ENCODE measurements at places on chromosomes 1 and 21. TPM values are rescaled to one million over a fixed set of nuclear protein-coding genes. Genes with fewer than 3 reads are reported as not detected.

- no peak for DNase-seq
- H3K4me1 ChIP-seq = peaks cover 22% of the 10 kb centered on the region
- no peak overlapping the region for H3K4me3 ChIP-seq
- H3K36me3 ChIP-seq = no peaks in the 10 kb centered on the region
- H3K27ac ChIP-seq = no peak overlapping the region
These were observed 96.7 kb upstream of the S1PR1 start for GRCh38 chr1:101139821-101140718.

GRCh38 chr1:223144914-223145313 is 1.9 kb upstream of the TLR5 start:
- no peak overlapping the region for H3K4me3 ChIP-seq
- no peak for DNase-seq
- H3K27me3 ChIP-seq = no peaks in the 10 kb centered on the region

DNA sequence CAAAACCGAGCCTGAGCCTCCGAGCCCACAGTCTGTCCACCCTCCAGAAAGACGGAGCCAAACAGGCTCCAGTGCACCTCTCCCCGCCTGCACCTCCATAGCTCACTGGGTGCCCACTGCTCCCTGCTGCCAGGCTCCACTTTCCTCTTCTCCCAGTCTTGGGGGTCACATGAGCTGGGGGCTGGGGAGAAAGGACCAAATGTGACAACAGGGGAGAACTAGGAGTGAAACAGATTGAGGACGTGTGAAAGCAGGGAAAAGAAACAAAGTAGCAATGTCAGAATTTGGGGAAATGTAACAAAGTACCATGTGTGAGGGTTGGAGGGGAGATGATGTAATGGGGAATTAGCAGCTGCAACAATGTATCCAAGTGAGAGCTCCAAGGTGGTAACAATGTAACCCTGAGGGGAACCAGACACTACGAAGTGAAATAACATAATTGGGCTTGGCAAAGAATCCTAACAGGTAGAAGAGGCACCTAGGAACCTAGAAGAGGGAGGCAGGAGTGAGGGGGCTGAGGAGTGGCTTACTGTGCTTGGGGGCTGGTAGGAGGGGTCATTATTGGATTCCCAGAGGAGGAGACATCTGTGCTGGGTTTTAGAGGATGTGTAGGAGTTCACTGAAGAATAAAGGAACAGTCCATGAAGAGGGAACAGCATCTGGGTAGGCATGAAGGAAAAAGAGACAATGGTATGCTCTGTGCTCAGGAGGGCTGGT is 12.5 kb downstream of the SDC3 start:
- H3K27ac ChIP-seq = no peak overlapping the region
- peaks cover 16% of the 10 kb centered on the region for H3K4me1 ChIP-seq
- no peaks in the 10 kb centered on the region for H3K27me3 ChIP-seq
- no peak for DNase-seq
- no peaks in the 10 kb centered on the region for H3K36me3 ChIP-seq
- H3K4me3 ChIP-seq = no peak overlapping the region

- H3K27ac ChIP-seq = no peak overlapping the region
- H3K4me3 ChIP-seq = no peak overlapping the region
- DNase-seq = no peak
- peaks cover 16% of the 10 kb centered on the region for H3K4me1 ChIP-seq
- no peaks in the 10 kb centered on the region for H3K27me3 ChIP-seq
These were observed 32.6 kb downstream of the SLC44A3 start for GRCh38 chr1:94852788-94853187.

DNA sequence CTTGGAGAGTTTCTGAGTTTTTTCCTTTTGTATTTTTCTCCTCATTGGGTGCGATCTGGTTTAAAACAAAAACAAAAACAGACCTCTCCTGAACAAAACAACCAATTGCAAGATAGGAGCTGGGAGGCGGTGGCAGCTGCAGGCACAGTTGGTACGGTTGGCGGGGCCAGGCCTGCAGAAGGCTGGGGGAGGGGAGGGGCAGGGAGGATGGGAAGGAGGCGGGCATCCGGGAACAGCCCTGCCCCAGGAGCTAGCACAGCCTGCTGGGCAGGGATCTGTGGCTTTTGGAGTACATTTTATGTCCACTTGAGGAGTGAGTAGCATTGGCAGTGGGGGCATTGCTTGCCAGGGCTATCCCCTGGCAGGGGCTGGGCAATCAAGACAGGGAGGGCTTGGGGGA is 5.2 kb downstream of the CAPN9 start:
- peaks cover 30% of the 10 kb centered on the region for H3K4me1 ChIP-seq
- no peaks in the 10 kb centered on the region for H3K27me3 ChIP-seq
- peak; percentile 80 for DNase-seq

The CDC73 gene
- 59.8 TPM for total RNA-seq

The MYOC gene
- 3.2 TPM for total RNA-seq

GRCh38 chr1:150912623-150913022 is 13.5 kb upstream of the SETDB1 start:
- H3K4me3 ChIP-seq = no peak overlapping the region
- no peaks in the 10 kb centered on the region for H3K27me3 ChIP-seq
- H3K27ac ChIP-seq = no peak overlapping the region
- no peaks in the 10 kb centered on the region for H3K4me1 ChIP-seq
- DNase-seq = no peak

DNA sequence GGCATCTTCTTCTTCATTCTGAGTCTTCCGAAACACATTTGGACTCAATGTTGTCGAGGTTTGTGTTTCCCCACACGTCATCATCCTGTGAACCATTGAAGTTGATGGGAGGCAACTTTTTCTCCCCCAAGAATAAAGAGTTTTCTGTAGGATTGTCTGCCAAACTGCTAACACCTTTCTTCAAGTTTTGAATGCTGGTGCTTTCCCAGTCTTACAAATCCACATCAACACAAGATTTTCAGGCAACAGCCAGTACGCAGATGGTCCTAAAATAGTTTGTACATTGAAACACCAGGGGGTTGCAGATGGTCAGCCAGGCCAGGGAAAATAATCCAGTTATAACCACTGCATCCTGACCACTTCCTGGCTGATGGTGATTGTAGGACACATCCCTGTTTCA is 187.9 kb downstream of the DISC1 start:
- DNase-seq = no peak
- no peak overlapping the region for H3K4me3 ChIP-seq
- H3K4me1 ChIP-seq = no peaks in the 10 kb centered on the region
- H3K36me3 ChIP-seq = no peaks in the 10 kb centered on the region
- no peaks in the 10 kb centered on the region for H3K27me3 ChIP-seq

DNA sequence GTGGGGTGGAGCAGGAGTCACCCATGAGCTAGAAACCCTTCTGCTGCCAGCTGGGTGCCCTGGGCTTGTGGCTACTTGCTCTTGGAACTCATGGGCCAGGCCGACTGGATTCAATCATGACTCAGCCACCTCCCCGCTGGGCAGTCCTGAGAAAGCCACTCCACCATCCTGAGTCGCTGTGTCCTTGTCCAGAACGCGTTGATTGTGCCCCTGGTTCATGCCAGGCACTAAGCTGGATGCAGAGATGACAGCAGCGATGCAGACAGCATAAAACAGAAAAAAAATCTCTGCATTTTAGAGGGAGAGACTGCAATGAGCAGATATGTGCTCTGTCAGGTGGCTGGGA is 10.6 kb downstream of the PADI1 start:
- no peak overlapping the region for H3K4me3 ChIP-seq
- DNase-seq = no peak
- peaks cover 41% of the 10 kb centered on the region for H3K27me3 ChIP-seq
- H3K36me3 ChIP-seq = no peaks in the 10 kb centered on the region

The CFHR1 gene
- 0.74 TPM for total RNA-seq

- H3K4me1 ChIP-seq = no peaks in the 10 kb centered on the region
- no peak overlapping the region for H3K27ac ChIP-seq
These were observed 146.3 kb downstream of the TPR start for GRCh38 chr1:186228749-186229148.

The OR2L3 gene
- total RNA-seq = not detected

The FAM43B gene
- total RNA-seq = 0.38 TPM

The FCGR3A gene
- 323 TPM for total RNA-seq

The OR10J5 gene
- not detected for total RNA-seq

The PPM1J gene
- total RNA-seq = 0.30 TPM

GRCh38 chr1:113136476-113136875 is 63.5 kb downstream of the LRIG2 start:
- DNase-seq = no peak
- no peaks in the 10 kb centered on the region for H3K36me3 ChIP-seq
- no peaks in the 10 kb centered on the region for H3K27me3 ChIP-seq
- peaks cover 13% of the 10 kb centered on the region for H3K4me1 ChIP-seq
- H3K4me3 ChIP-seq = no peak overlapping the region
- H3K27ac ChIP-seq = no peak overlapping the region

DNA sequence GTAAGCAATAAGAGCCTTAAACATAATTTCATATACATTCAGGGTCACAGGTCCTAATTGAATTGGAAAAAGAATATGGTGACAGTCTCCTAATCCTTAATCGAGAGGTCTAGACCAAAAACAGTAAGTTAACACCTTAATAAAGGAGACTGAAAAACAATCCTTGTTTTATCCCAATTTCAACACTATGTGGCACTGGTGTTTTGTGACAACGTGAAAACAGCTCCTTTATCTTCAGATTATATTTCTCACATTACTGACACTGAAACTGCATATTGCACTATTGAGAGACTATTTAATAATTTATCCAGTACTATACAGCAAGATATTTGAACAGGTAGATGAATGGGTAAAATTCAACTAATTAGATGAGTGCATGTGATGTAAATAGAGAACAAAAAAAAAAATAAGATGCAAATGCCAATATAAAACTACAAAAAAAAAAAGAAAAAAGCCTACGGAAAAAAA is 34.1 kb downstream of the TP53BP2 start:
- no peaks in the 10 kb centered on the region for H3K27me3 ChIP-seq
- DNase-seq = no peak
- no peak overlapping the region for H3K4me3 ChIP-seq
- peaks cover 41% of the 10 kb centered on the region for H3K36me3 ChIP-seq
- peaks cover 13% of the 10 kb centered on the region for H3K4me1 ChIP-seq

DNA sequence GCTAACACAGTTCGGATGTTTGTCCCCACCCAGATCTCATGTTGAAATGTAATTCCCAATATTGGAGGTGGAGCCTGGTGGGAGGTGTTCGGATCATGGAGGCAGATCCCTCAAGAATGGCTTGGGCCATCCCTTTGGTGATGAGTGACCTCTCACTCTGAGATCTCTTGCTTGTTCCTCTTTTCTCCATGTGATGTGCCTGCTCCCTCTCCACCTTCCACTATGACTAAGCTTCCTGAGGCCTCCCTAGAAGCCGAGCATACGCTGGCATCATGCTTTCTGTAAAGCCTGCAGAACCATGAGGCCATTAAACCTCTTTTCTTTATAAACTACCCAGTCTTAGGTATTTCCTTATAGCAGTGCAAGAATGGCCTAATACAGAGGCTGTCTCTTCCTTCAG is 8.1 kb upstream of the PLA2G5 start:
- no peak overlapping the region for H3K4me3 ChIP-seq
- no peaks in the 10 kb centered on the region for H3K27me3 ChIP-seq
- no peak for DNase-seq
- no peak overlapping the region for H3K27ac ChIP-seq

The S100A2 gene
- total RNA-seq = 3.8 TPM

The POU2F1 gene
- 20.1 TPM for total RNA-seq

DNA sequence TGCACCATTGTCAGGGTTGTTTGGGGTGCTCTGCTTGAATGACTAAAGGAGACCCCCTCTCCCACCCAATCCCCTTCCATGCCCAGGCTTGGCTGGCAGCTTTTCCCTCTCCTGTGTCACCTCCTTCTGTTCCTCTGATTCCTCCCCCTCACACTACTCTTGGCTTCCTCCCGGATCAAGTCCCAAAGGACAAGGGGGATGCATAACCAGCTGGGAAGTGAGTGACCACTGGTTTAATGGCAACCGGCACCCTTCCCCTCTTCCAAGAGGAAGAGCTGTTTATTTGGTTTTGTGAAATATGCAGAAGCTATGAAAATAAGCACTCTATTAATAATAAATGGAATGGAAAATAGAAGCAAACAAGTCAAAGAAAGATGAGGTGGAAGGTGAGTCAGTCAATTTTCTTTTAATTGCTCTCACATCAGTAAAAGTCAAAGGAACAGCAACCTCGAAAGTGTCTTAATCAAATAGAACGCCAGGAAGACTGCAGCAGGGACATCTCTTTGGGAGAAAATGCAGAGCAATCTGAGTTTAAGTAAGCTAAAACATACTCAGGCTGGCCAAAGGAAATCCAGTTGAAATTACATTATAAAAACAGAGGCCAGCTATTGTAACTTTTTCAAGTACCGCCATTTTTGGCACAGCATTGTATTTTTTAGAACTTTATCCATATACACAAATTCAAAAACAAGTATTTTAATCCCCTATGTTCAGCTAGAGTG is 322.5 kb downstream of the SIPA1L2 start:
- no peaks in the 10 kb centered on the region for H3K27me3 ChIP-seq
- H3K36me3 ChIP-seq = no peaks in the 10 kb centered on the region

DNA sequence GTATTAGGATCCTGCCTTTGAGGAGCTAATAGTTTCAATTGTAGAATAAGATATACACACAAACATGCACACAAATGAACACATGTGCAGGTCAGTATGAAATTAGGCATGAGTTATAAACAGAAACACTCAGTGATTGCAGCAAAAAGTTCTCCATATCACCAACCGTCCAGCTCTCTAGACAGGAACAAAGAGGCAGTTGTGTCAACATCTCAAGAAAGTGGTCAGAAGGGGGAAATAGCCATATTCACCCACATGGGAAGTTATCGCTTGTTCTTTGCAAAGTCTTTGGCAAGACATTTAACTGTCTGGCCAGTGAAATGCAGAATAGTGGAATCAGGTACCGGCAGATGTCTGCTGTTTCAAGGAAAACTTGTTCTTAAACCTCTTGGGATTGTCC is 29.4 kb upstream of the PIGC start:
- H3K27ac ChIP-seq = no peak overlapping the region
- H3K27me3 ChIP-seq = no peaks in the 10 kb centered on the region
- H3K36me3 ChIP-seq = no peaks in the 10 kb centered on the region

DNA sequence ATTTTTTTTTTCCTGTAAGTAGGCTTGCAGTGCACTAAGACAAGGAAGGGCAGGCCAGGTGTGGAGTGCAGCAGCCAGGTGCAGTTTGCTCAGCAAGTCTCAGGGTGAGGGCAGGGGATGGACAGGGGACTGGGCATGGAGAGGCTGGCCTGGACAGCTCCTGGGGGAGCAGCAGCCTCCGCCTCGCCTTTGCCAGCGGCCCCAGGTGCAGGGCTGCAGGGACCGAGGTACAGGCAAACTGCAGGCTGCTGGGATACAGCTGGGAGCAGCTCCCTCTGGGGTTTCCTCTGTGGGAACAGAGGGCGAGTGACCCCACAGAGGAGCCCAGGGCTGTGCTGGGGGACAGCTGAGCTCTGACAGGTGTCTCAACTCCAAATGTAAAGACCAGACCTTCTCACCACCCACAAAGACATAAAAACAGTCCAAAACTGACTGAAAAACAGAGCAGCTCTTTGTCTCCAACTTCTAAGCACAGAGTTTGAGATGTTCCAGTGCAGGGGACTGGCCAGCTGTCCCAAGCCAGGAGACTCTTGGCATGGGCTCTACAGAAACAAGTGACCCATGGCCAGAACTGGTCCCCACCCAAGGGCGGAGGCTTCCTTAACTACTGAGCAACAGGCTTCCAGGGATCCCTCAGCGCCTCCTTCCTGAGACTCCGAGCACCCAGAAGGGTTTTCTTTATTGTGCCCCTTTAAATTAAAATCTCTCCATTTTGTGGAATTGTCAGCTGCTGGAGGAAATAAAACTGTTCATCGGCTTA is 27.7 kb upstream of the AJAP1 start:
- H3K27me3 ChIP-seq = peaks cover 4% of the 10 kb centered on the region
- H3K36me3 ChIP-seq = no peaks in the 10 kb centered on the region
- no peak overlapping the region for H3K4me3 ChIP-seq
- no peak overlapping the region for H3K27ac ChIP-seq

GRCh38 chr1:54528613-54529012 is 19.4 kb upstream of the ACOT11 start:
- H3K4me3 ChIP-seq = no peak overlapping the region

Data from lower lobe of right lung (tissue), 2 donors.